Hematopoietic multipotent progenitor cell treated with erythropoietin and hydrocortisone succinate and interleukin-3 and kit ligand, for 6 days (in vitro differentiated cells): ENCODE measurements at places on chromosomes 6 and 20.
A peak's percentile ranks its signal among the peaks of the same experiment; 100 is the strongest.

- DNase-seq = peak; percentile 58
Observed at GRCh38 chr6:152206072-152206818, 398.8 kb downstream of the ESR1 start.

DNA sequence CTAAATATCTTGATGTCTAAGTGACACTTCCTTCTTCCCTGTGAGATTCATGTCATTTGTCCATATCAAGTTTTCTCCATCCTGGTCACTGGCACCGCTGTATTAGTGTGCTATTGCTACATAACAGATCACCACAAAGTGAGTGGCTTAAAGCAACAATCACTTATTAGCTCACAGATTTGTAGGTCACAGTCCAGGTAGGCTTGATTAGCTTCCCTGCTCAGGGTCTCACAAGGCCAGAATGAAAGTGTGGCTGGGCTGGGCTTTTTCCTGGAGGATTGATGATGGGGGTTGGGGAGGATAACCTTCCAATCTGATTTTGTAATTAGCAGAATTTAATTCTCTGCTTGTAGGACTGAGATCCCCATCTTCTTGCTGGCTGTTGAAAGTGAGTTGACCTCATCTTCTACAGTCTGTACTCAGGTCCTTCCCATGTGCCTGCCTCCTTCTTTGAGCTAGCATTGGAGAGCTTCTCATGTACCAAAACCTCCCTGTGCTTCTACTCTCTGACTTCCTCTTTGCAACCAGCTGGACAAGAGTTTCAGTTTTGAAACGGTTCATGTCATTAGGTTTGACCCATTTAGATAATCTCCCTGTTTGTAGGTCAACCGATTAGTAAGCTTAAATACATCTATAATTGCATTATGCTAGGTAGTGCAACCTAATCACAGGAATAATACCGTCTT lies 152.4 kb upstream of the MAN1A1 start:
- no peak for DNase-seq

- DNase-seq = peak; percentile 57
Observed at GRCh38 chr20:49747707-49748524, 34.2 kb upstream of the B4GALT5 start.

- peak; percentile 71 for DNase-seq
Observed at GRCh38 chr6:20211037-20211940, 980 bp downstream of the MBOAT1 start.

DNA sequence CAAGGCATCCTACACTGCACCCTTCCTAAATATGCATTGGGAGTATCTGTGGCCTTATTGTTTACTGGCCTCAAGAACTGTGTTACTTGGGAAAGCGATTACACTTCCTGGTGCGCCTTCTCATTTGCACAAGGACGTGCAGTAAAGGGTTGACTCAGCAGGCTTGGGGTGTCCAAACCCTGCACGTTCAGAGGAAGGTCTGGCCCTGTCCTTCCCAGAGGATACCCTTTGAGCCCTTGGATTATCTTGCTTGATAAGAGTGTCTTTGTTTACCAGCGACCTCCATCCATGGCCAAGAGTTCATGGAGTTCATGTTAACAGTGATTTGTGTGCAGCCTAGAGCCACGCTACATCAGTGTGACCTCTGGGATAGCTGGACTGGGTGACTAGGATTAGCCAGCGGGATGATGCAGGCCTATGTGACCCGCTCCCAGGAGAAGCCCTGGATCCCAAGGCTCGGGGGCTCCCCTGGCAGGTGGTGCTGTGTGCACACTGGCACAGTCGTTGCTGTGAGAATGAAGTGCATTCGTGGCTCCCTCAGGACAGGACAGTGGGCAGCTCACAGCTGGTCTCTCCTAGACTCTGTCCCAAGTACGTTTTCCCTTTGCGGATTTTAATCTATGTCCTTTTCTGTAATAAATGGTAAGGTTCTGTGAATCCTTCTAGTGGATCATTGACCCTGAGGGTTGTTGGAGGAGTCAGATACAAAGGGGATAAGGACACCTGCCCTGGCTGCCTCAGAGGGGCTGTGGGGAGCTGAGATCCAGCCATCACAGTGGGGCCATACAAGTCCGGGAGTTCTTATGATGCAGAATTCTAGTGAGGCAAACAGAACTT lies 73.5 kb downstream of the TTLL2 start:
- DNase-seq = no peak

- DNase-seq = no peak
Observed at GRCh38 chr6:14149053-14149738, 31.6 kb downstream of the CD83 start.

GRCh38 chr6:3402310-3403237 lies 54.3 kb downstream of the SLC22A23 start:
- no peak for DNase-seq

DNA sequence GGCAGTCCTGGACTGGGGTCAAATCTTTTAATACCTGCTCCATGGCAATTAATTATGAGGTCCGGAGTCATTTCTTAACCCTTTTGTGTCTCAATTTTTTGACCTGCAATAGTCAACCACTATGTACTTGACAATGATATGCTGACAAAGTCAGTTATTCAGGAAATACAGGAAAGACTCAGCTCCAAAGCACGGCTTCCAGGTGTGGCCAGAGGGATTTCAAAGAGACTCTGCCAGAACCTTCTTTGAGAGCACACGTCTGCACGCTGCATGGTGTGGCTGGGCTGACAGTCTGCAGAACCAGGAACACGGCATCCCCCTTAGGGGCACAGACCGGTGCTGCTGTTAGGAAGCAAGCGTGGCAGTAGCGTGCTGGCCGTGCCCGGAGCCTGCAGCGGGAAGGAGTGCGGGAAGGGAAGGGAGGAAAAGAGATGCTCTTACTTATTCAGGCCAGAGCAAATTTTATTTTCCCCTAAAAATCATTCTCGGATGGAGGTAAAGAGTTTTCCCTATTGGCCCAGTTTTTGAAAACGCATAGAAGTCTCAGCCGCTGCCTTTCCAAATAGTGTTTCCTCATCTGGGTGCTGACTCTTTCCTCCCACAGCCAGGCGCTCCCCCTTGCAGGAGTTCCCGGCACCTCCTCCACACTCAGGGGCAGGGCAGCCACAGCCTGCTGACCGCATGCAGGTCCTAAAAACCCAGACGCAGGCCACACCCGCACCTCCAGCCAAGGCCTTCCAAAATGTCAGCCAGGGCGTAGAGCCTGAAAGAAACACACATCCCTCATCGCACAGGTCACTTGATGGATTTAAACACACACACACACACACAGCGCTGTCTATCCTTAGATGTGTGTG lies 187.4 kb upstream of the SNX9 start:
- no peak for DNase-seq

GRCh38 chr20:59806578-59806975 lies 126.9 kb downstream of the SYCP2 start:
- no peak for DNase-seq

GRCh38 chr20:48984575-48985219 lies 61.4 kb upstream of the CSE1L start:
- no peak for DNase-seq

- no peak for DNase-seq
Observed at GRCh38 chr20:25690427-25690826, 6.2 kb downstream of the ZNF337 start.

DNA sequence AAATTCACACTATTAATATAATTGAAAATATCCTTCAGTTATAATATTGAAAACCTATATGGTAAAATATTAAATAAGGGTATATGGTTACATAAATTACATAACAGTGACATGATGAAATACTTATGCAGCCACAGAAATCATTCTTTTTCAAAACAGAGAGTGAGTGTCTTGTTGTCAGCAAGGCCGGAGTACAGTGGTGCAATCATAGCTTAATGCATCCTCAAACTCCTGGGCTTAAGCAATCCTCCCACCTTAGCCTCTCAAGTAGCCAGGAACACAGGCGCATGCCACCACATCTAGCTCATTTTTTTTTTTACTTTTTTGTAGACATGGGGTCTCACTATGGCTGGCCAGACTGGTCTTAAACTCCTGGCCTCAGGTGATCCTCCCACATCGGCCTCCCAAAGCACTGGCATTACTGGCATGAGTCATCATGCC lies 40.4 kb downstream of the FAM8A1 start:
- peak; percentile 24 for DNase-seq

DNA sequence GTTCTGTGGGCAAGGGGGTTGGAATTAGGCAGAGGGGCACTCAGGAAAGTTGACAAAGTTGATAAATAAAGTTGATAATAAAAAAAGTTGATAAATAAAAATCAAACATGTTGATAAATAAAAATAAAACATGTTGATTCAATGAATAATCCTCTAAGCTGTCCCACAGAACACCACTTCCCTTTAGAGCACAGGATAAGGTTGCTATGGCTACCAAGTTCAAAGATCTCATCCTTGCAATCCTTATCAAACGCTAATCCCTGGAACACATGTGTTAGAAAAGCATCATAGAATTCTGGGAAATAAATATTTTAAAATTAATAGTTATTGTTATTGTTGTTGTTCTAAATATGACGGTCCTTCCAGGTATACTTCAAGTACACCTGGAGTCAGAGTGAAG lies 33.9 kb downstream of the MBOAT1 start:
- no peak for DNase-seq

DNA sequence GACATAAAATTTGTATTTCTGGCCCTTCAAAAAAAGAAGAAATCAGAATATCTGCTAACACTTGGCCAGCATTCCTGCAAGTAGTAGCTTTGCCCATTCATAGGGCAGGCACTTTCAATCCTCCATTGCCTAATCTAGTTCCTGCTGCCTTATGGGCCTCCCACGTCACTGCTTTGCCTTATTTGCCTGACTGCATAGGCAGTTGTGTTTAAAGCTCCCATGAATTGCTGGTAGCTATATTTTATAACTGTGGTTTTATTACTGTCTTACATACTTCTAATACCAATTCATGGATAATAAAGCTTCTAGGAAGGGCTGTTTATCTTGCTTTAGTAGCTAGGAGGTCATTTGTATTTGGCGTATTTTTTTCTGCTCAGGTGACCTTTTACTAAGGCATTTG lies 7.7 kb upstream of the SLC35A1 start:
- DNase-seq = no peak

DNA sequence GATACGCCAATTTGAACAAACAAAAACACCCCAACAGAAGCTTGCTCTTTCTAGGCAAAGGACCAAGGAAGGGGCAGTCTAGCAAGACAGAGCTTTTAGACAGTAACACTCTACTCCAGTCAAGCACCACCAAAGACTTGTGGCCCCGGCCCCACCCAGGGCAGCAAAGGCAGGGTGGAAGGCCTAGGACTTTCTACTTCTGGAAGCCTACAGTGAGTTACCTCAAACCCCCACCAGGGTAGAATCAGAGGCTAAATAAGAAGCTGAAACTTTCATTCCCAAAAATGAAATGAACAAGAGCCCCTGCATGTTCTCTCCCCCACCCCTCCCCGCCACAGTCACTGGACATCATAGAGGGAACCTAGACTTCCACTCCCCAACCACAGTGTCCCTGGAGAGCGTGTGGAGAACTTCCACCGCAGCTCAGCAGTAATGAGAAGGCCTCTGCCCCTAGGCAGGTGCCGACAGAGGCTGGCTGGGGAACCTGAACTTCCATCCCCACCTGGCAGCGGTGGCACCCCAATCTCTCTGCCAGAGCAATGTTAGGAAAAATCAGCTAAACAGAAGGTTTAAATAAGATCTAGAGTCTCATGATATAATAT lies 40.0 kb downstream of the KATNA1 start:
- DNase-seq = no peak

- DNase-seq = no peak
Observed at GRCh38 chr6:157944983-157945931, 36.4 kb upstream of the SYNJ2 start.

DNA sequence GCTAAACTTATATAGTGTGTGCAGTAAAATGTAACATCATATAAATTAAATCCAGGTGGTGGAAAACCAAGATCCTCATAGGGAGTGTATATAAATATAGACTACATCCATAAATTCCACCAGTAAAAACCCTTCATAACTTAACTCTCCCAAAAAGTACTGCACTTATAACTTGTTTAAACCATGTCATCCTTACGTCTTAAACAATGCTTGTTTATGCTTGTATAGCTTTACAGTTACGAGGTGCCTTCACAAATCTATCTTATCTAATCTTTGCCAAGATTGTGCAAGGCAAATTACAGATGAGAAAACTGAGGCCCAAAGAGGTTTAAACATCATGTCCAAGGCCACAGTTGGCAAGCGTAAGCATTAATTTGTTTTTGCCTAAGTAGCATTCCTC lies 71.3 kb downstream of the BCAS1 start:
- no peak for DNase-seq

DNA sequence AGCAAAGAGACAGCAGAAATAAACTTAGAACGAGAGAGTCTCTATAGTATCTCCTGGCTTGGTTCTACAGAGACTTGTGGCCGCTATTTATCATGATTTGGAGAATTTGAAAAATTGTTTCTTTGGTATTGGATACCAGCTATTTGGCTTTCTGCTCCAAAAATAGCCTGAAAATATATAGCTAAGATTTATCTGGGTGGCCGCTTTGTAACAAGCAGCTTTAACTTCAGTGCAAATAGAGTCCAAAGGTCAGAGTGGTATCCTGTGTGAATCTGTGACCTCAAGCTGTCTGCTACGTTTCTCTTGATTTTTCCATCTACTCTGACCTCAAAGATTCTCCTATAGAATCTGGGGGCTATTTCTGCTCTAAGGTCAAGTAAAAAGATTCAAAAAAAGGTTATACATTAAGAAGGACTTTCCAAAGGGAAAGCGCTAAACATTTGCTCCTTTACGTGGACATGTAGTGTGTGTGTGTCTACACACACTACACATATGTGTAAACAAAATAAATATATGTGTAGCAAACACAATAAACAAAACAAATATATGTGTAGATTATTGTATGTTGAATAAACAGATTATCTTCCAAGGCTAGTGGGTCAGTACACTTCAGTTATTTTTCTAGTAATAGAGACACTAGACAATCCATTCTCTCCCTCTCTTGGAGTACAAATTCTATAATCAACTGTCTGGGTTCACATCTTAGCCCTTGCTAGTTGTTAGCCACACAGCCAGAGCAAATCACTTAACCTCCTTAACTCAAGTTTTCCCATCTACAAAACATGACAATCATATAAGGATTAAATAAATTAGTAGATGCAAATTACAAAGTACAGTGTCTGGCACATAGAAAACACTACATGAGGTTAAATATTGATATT lies 40.8 kb downstream of the CHD6 start:
- no peak for DNase-seq

GRCh38 chr6:131107151-131107550 lies 28.1 kb upstream of the AKAP7 start:
- DNase-seq = no peak

DNA sequence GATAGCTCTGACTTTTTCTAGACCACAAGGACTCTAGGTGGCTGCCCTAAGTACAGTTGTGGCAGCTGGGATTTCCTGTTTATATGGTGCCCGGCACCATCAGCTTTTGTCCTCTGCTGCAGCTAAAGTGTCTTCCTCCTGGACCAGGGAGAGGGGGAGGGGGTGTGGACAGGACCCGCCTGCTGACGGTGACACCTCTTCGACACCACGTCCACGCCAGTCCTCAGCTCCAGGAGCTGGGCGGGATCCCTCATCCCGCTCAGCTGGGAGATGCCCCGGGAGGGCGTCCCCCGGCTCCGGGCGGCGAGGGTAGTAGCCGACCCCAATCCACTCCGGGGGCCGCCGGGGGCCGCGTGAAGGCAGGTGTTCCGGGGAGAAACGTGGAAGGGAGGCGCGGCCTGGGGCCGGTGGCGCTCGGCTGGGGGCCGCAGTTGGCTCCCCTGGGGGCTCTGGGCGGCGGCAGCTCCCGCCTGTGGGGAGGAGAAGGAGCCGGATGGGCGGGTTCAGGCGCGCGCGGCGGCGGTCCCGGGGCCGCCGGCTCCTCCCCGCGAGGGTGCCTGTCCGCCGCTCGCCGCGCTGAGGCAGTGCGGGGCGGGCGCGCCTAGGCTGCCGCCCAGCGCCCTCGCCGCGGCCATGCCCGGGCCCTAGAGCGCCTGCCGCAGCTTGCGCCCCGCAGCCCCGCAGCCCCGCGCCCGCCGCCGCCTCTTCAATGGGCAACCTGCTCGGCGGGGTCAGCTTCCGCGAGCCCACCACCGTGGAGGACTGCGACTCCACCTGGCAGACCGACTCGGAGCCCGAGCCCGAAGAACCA lies at the start of gene OGFRL1:
Gene OGFRL1, plus strand, starts transcription at position 584 of the 811 bp plus-strand sequence. Its CDS starts 126 bp downstream, at position 710.
- DNase-seq = peak; percentile 82
